ENCODE measurements at places on chromosomes 3 and 15.

GRCh38 chr3:13149330-13150108 is 76.3 kb upstream of the IQSEC1 start:
- DNase-seq = no peak

- DNase-seq = no peak
Observed at GRCh38 chr3:4814305-4814903, 164.8 kb upstream of the BHLHE40 start.

DNA sequence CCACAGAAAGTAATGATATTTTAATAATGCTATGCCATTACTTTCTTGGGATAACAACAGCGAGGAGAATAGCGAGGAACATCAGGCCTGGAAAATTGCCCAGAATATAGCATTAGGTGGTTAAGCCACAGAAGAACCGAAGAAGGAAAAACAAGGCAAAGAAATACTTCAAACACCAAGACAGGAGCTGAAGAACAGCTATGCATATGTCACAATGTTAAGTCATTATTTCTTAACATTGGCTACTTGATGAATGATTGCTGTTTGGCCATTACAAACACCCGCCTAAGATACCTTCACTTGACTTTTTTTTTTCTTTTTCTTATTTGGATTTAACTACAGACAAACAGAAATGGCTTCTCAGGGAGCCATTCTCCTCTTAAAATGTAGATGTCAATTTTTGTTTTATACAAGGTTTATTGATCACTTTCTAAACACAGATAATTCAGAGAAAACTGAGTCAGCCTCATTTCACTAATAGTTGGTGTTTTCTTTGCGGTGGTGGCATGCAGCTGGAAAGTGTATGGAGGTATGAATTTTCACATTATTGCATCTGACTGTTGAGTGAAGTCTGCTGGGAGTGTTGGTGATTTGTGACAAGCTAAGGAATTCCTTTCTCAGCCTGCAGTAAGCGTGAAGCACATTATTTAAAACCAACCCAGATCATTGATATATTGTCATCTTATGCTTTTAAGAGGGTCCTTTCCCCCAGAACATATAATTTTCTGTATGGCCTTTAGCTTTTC is 705.7 kb upstream of the NR2F2 start:
- no peak for DNase-seq

GRCh38 chr15:87816016-87816415 is 440.5 kb downstream of the NTRK3 start:
- DNase-seq = no peak

- DNase-seq = no peak
Observed at GRCh38 chr15:32743411-32744140, 25.8 kb downstream of the GREM1 start.

GRCh38 chr3:32021155-32021554 is 39.6 kb downstream of the ZNF860 start:
- DNase-seq = no peak

DNA sequence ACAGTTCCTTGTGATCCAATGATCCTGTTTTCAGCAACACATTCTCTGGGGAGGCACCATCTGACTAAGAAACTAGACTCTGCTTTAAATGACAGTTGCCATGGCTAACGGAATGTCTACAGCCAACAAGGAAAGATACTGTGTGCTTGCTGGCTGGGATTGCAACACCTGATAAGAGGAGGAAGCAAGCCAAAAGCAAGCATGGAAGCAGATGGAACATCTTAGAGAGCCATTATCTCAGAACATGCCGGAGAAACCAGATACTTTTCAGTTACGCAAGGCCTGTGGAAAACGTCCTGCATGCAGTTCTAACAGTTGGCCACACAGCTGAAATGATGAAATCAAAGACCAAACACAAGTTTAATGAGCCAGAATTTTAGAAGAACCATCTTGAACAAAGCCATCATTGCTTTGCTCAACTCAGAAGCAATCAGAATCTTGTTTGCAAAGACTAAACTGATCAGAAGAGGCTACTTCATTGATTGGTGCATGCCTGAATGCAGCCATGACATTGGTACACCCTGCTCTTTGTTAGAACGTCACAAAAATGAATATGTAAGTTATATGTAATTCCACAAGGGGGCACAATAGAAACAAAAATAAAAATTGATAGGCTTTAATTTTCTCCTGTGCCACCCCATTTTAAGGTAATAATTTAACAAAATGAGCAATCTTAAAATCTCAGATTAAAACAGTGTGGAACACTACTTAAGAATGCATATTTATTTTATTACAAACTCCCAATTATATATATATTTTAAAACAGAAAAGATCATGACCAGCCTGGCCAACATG is 50.8 kb downstream of the GXYLT2 start:
- DNase-seq = peak; percentile 79

DNA sequence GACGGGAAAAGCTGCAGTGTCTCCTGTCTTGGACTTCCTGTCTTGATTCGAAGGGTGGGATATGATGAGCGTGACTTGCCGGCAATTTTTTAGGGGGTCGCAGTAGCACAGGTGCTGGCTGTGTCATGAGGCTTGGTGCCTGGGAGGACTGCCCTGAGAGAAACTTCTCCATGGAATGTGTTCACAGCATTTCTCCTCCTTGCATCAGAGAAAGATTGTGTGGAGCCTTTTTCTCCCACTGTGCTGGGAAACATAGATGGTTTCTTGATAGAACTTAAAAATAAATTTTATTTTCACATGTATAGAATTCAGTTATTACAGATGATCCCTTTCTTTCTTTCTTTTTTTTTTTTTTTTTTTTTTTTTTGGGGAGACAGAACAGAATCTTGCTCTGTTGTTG is 121.4 kb downstream of the KLHL25 start:
- DNase-seq = no peak

DNA sequence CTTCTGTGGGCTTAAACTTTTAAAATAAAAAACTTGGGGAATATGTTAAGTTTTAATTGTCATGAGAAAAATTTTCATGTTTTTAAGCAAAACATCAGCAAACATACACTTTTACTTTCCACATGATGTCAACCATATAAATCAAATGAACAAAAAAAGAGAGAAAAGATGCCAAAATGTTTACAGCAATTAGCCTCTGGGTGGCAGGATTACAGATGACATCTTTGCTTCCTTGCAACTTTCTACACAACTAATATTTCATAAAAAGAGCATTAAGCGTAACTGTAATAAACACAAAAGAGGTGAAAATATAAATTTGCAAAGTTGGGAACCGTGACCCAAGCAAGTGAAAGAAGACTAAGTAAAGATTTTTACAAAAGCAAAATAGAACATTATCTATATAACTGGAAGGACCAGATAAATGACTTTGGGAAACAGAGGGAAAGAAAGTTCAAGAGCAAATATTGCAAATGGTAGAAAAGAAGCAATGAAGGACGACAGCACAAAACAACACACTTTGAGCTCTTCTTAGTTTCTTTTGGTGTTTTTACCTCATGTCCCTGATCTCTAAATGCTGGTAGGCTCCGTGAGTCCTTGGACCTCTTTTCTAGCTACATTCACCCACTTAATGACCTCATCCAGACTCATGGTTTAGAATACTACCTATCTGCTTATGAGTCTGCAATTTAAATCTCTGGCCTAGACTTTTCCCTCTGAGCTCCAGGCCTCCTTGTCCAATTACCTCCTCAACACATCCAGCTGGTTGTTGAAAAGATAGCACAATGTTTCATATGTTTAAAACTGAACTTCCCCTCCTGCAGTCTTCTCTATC is 9.4 kb downstream of the TP53BP1 start:
- no peak for DNase-seq

DNA sequence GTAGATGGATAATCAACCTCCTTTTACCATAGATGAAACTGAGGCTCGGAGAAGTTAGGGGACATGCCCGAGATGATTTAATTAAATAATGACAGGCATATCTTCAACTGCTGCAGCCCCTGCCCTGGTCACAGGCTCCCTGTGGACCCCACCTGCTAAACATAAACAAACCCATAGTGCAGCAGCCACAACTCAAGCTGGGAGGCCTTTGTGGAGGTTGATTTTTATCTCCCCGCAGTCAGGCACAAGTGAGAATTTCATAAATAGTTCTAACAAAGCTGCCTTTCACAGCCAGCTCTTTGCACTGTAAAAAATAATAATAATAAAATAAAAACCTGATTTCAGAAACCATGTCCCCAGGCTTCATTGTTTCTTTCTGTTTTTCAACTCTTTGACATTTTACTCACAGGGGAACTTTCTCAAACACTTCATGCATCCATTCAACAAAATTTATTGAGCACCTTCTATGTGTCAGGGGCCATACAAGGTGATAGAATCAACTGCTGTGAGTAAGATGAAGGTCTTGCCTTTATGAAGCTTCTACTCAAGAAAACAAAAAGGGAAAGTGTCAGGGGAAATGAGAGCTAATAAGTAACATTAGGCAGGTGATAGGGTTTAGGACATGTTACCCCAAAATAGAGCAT is 393.6 kb upstream of the PROK2 start:
- DNase-seq = no peak

DNA sequence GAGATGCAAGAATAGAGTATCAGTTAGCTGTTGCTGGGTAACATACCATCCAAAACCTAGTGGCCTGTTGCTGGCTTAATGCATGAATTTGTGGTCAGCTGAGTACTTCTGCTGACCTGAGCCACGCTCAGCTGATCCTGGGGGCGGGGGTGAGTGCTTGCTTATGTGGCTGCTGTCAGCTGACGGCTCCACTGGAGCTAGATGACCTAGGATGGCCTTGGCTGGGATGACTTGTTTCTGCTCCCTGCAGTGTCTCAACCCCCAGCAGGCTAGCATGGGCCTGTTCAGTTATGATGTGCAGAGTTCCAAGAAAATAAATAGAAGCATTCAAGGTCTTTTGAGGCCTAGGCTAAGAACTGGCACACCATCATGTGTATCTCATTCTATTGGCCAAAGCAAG is 63.9 kb downstream of the FBLN2 start:
- no peak for DNase-seq

- no peak for DNase-seq
Observed at GRCh38 chr3:23834082-23834870, 28.5 kb downstream of the UBE2E1 start.

DNA sequence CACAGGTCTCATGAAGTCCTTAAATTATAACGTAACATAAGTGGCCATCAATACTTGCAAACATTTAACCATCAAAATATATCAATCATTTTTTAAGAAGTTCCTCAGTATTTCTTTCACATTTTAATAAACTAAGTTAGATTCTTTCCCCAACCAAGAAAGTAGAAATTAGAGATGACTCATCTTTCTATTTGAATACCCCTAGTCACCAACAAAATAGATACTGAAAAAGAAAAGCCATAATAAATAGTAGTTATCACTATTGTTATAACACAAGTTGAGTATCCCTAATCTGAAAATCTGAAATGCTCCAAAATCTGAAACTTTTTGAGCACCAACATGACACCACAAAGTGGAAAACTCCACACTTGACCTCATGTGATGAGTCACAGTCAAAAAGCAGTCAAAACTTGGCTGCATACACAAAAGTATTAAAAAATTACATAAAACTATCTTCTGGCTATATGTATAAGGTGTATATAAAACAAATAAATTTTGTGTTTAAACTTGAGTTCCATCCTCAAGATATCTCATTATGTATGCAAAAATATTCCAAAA is 3.7 kb downstream of the SHQ1 start:
- DNase-seq = no peak

DNA sequence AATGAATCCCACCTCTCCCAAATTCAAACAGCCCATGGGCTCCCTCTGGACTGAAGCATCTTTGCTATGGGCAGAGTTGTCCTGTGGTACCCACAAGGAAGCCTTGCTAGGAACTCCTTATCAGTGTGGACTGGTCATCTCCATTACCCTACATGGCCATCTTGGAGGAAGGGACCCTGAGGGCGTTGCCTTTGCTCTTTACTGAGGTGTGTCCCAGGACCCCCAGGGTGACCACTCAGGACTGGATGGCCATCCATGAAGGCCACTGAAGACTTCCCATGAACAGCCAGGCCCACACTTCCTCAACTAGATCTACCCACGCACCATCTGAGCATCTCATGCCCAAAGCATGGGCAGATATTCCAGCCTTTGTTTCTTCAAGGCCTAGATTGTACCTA is 20.0 kb downstream of the RTP3 start:
- no peak for DNase-seq

GRCh38 chr3:126498929-126499328 is 18.6 kb downstream of the UROC1 start:
- DNase-seq = no peak

- no peak for DNase-seq
Observed at GRCh38 chr3:148318240-148318639, 379.5 kb upstream of the AGTR1 start.

DNA sequence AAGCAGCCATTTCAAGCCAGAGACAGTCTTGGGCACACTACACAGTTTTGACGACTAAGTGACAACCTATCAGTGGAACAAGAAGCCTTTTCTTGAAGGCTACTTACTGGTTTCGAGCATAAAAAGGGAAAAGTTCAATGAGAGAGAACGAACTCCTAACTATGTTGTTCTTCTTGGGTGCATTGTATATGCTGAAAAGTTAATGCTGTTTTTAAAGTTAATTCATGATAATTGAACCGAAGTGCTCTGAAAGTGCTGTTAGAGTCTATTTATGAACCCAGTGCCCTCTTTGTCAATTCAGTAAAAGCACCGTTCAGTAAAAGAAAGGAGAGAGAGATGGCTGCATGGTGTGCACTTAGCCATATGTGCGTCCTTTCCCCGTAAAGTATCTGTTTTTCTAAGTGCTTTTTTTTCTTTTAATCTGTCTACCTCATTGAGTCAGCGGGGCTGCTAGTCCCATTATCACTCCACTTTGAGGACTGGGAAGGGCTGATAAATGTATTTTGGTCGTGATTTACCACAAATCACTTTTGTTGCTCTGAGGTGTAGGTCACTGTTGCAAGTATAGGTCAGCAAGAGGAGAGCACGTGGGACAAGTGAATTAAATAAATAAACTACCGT is 380.7 kb upstream of the GOLIM4 start:
- no peak for DNase-seq

DNA sequence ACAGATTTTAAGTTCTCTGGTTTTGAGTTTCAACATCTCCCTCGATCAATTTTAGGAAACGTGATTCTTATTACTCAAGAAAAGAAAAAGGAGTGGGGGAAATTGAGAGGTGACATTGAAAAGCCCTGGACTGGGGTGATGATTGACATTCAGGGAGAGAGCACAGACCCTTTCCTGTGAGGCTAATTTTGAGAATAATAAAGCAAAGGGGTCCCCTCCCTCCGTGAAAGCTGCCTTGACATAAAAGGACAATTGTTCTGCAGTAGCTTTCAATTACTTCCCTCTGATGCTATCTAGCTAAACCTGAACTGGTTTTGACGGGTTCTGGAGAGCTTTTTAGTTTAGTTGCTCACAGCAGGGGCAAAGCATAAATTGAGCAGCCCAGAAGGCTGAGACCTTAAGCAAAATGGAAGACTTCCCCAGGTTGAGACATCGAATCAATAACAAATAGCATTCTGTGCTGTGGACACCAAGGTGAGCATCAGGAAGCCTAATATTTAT is 14.4 kb upstream of the CMTM8 start:
- no peak for DNase-seq

- no peak for DNase-seq
Observed at GRCh38 chr3:181174676-181175233, 185.2 kb upstream of the DNAJC19 start.

Data from hippocampal formation (tissue), 2 donors.